ENCODE measurements at places on chromosomes 7 and 10.

- no peak for DNase-seq
These were observed 162.0 kb upstream of the HABP2 start for GRCh38 chr10:113390896-113391295.

DNA sequence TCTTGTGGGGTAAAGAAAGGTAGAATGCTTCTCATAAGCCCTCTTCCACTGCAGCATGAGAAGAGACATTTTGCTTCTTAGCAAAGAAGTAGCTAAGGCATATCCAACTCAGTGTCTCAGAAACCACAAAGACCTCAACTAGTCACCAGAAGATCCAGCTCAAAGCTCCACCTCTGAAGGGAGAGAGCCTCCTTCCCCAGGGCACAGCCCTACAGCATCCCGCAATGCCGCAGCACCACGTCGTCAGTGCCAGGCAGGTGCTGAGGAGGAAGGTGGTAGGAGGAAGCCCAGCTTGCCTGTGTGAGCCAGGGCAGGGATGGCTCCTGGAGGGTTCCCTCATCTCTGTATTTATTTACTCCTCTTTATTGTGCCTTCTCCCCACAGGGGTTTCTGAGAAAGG is 385.6 kb upstream of the NPVF start:
- DNase-seq = no peak

- DNase-seq = no peak
These were observed 61.6 kb downstream of the NPSR1 start for GRCh38 chr7:34719636-34720035.

DNA sequence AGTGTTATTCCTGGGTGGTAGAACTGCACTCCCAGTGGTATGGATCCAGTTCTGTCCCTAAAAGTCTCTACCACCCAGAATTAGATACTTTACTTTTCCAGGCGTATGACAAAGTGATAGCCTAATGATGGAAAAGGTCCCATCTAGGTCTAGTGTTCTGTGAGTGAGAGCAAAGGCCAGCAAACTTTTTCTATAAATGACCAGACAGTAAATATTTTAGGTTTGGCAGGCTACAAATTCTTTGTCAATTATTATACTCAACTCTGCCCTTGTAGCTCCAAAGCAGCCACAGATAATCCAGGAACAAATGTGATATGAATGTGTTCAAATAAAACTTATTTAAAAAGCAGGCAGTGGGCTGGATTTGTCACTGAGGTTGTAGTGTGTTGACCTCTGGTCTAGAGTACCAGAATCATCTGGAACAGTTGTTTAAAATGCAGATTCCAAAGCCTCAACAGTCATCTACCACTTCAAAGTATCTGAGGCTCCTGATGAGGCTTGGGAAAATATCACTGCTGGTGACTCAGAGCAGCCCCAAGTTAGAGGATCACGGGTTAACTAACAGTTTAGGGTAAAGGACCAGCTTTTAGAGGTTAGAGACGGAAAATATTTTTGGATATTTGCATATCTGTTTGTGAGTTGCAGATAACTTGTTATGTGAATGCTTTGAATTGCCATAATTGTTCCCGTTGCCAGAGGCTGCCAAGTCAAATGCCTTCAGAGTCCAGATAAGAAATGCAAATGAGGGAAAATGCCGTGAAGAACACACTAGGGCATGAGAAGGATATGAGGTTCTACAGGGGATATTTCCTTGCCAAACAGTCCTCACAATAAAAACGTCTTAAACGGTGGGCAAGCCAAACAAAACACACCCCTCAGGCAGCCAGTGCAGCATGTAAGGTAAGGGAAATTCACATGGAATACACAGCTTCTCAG is 19.4 kb downstream of the NRAP start:
- no peak for DNase-seq

GRCh38 chr10:112954974-112955581 is 5.0 kb downstream of the TCF7L2 start:
- no peak for DNase-seq

- peak; percentile 35 for DNase-seq
These were observed 56.4 kb upstream of the GNAI1 start for GRCh38 chr7:80078159-80078731.

GRCh38 chr7:50336894-50337703 is 32.6 kb downstream of the IKZF1 start:
- DNase-seq = no peak

- DNase-seq = no peak
These were observed 39.8 kb downstream of the THSD7A start for GRCh38 chr7:11792166-11792565.

- no peak for DNase-seq
These were observed 108.9 kb upstream of the MKLN1 start for GRCh38 chr7:131218727-131219128.

DNA sequence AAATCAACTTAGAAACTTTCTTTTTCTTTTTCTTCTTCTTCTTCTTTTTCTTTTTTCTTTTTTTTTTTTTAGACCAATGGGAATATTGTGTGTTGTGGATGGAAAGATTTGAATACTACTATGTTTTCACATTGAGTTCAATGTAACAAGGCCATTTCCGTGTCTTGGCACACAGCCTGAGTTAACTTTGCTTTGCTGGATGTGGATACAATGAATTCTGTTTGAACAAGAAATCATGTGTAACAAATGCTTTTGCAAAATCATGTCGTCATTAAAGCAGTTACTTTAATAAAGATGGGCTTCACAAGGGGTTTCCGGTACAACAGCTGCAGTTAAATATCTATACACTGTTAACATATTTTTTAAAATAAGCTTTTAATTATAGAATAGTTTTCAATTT is 13.5 kb upstream of the ENTPD1 start:
- DNase-seq = peak; percentile 27

- DNase-seq = peak; percentile 2
These were observed 120.2 kb upstream of the TMEM229A start for GRCh38 chr7:124152859-124153692.

DNA sequence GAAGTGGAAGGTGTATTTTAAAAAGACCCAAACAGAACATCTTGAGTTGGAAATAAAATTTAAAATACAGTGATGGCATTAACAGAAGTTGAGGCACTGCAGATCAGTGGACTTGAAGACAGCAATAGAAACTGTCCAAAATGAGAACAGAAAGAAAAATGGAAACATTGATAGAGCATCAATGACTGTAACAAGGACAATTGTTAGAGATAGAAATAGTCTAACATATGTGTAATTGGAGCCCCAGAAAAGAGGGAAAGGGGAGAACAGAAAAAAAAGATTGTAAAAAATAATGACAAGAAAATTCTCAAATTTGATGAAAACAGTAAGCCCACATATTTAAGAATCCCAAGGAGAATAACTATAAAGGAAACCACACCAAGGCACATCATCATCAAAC is 29.4 kb downstream of the VKORC1L1 start:
- DNase-seq = no peak

DNA sequence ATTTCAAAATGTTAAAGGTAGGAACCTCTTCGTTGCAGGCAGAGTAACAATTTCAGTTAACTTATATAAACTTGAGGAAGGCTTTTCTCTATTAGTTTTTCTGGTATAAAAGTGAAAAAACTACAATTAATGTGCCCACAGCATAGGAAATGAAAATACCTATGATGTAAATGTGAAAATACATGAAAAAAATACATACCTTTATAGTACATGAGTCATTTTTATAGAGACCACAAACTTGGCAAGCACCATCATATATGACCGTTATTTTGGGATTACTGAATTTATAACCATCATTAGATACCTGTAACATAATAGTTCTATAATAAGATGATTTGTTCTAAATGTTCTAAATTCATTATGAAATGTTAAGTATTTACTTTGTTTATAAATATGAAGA is 42.7 kb downstream of the VWDE start:
- DNase-seq = no peak

- no peak for DNase-seq
These were observed 259.1 kb upstream of the KLF6 start for GRCh38 chr10:4043897-4044665.

Data from NCI-H1105 (cell line).